ENCODE measurements at places on chromosomes 13 and 19.

GRCh38 chr13:98050041-98050466 lies 92.8 kb upstream of the FARP1 start:
- DNase-seq, result no peak

GRCh38 chr19:55344444-55344843 lies 4.8 kb downstream of the KMT5C start:
- peak; percentile 18 for DNase-seq

DNA sequence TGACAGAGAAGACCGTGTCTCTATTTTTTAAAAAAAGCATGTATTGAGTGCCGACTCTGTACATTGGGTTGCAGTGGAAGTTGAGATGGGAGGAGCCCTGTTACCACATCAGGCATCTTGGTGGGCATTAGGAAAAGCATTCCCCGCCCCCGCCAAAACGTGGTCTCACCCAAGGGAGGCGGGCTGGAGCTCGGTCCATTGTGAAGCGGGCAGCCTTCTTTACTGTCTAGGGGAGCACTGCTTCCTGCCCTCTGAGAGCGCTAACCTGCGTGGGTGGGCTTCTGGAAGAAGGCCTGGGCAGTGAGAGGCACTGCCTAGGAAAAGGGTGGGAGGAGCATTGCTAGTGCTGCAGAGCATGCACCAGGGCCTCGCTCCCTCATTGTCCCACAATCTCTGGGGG lies 3.9 kb downstream of the NR1H2 start:
- no peak for DNase-seq

DNA sequence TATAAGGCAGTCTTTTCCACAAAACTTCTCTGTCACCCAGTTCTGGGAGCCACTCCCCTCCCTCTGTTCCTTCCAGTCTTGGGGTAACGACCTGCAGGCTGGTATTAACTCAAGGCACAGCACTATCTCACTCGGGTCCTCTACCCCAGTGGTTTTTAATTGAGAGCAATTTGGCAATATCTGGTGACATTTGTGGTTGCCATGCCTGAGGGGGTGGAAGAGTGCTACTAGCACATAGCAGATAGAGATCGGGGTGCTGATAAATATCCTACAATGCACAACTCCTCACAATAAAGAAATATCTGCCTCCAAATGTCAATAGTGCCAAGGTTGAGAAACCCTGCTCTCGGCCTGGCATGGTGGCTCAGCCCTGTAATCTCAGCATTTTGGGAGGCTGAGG lies 117.7 kb upstream of the ABCC4 start:
- DNase-seq, result no peak

- DNase-seq, result no peak
These were observed 675 bp downstream of the PPP1R14A start for GRCh38 chr19:38255383-38256014.

DNA sequence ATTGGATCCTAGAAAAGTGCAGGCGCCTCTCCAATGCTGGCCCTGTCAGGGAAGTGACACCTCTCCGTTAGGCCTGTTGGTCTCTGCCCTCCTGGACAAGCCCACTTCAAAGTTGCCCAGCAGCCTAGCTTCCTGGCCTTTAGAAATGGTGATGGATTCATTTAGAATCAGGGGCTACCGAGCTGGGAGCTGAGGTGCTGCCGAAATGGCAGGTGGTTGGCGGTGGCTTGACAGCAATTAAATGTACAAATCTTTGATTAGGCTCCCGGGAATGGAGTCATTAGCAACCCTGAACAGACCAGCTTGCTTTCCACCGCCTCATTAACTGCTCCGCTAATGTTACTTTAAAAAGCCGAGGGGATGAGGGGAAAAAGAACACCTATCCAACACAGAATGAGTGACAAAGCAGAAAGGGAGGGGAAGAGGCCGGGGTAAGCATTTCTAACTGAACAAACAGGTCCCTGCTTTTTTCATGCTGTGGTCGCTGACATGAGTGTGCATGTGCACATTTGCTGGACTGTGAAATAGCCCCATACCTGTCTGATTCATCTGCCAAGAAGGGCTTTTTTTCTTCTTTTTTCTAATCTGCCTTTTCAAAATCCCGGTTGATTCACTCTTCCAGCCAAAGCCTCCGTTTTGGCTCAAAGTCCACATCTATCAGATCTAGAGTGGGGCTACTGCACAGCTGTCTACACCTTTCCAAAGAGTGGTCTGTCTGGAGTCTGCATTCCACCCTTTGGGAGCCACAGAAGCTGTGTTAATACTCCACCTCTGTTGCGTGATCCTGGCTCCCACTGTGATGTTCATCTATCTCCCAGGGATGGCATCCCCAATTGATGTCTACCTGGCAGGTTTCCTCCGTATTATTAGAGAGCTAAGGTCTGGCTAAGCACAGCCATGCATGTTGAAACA lies 431.9 kb downstream of the COG6 start:
- peak; percentile 26 for DNase-seq
